ENCODE measurements at places on chromosomes 2 and 18.

DNA sequence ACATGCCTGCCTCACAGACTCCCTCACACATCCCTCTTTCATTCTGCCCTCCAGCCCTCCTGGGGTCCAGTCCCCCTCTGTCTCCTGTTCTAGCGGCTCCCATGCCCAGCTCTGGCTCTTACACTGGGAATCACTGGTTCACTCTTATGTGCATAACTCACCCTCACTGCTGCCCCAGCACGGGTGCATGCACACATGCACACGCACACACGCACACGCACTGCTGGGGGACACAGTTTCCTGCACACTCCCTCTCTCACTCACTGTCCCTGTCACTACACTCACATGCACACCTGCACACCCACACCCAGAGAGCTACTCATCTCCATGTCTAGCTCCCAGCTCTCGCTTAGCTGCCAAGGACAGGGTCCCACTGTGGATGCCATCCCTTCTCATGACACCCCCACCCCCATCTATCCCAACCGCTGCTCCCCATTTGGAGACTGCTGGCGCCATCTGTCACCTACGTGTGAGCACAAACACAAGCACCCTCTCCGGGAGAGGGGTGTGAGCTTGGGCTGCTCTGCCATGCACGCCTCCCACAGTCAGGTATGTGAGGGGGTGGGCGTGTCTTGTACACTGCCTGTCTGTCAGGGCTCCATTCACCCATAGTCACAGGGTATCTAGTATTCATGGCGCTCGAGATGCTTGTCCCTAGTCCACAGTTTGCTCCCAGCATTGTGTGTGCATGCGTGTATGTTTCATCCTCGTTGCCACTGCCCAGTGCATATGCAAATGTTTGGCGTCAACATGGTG is 1.8 kb downstream of the ASIC4 start:
- no peak for DNase-seq

- DNase-seq, result no peak
Measured at GRCh38 chr2:164813535-164813934, 28.1 kb downstream of the COBLL1 start.

DNA sequence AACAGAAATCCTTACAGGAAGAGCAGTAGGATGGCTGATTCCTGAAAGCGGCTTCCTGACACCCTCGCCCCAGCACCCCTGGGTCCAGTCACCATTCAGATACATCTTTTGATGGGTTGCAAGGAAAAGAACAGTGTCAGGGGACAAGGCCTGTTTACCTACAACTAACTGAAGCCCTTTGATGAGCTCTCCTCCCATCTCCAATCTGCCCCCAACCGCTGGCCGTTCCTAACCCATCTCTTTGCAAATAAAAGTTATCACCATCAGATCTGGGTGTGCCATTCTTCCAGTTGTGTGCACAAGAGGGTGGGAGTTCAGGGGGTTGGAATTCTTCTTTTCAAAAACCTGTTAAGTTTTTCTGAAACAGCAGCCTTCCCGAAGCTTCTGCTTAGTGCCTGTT is 48.9 kb downstream of the ARL4C start:
- DNase-seq, result no peak

DNA sequence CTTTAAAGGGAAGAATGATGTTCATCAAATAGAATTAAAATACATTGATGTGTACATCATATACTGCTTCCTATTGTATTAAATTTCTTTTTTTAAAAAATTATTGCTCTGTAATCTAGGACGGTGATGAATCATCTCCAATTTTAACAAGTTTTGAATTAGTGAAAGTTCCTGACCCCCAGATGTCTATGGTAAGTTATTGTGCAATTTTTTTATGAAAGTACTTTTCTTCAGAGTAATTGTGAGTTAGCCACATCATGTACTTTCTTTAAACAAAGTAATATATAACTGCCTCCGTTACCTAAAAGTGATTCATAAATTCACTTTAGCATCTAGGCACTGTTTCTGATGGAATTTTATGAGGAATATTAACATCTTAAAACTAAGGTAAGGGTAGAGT is 38.1 kb downstream of the PIK3C3 start:
- no peak for DNase-seq

- DNase-seq, result no peak
Measured at GRCh38 chr2:42243297-42243696, 74.1 kb downstream of the EML4 start.

GRCh38 chr2:174781996-174782395 is 17.7 kb upstream of the CHRNA1 start:
- DNase-seq, result no peak

DNA sequence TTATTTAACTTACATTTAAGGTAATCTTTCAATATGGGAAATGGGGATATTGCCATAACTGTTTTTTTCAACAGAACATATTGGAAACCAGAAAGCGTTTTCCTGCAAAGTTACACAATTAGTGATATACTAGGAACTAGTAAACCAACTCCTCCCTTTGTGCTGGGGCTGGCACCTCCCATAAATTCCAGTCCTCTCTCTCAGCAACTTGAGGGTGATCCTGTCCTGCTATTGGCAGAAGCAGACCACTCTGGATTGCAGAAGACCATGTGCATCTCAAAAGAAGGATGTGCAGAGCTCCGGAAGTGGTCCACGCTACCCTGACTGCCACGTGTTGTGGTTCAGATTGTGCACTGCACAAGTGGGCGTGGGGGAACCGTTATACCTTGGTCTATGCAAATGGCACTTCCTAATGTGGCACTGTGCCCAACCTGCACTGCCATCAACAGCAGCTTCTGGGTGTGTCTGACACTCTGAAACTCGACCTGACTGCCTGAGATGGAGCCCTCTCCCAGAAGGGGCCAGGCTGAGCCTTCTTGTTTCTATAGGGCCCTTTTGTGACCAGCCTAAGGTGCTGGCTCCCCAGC is 219.2 kb downstream of the ZNF516 start:
- DNase-seq, result no peak

GRCh38 chr2:124289615-124290014 is 264.5 kb downstream of the CNTNAP5 start:
- DNase-seq, result no peak

GRCh38 chr2:15850534-15850933 is 89.8 kb upstream of the MYCN start:
- DNase-seq, result no peak

GRCh38 chr2:51145761-51146160 is 113.8 kb upstream of the NRXN1 start:
- DNase-seq, result no peak
